ENCODE measurements at places on chromosomes 6 and 20. TPM values are rescaled to one million over a fixed set of nuclear protein-coding genes. Genes with fewer than 3 reads are reported as not detected.

GRCh38 chr20:11511821-11512220 lies 405.9 kb upstream of the BTBD3 start:
- no peaks in the 10 kb centered on the region for H3K27me3 ChIP-seq
- H3K4me1 ChIP-seq = no peaks in the 10 kb centered on the region
- H3K4me3 ChIP-seq = no peak overlapping the region
- H3K36me3 ChIP-seq = no peaks in the 10 kb centered on the region
- no peak for DNase-seq
- H3K27ac ChIP-seq = no peak overlapping the region

- H3K27ac ChIP-seq = no peak overlapping the region
- H3K27me3 ChIP-seq = no peaks in the 10 kb centered on the region
- no peaks in the 10 kb centered on the region for H3K36me3 ChIP-seq
- DNase-seq = no peak
- peaks cover 21% of the 10 kb centered on the region for H3K4me1 ChIP-seq
These were observed 161.9 kb downstream of the GMPR start for GRCh38 chr6:16400248-16400760.

GRCh38 chr20:62516338-62516737 lies 40.5 kb upstream of the GATA5 start:
- no peaks in the 10 kb centered on the region for H3K4me1 ChIP-seq
- H3K27ac ChIP-seq = no peak overlapping the region
- no peak for DNase-seq
- no peak overlapping the region for H3K4me3 ChIP-seq

GRCh38 chr6:137497721-137498463 lies 3.7 kb upstream of the OLIG3 start:
- H3K27me3 ChIP-seq = peaks cover 60% of the 10 kb centered on the region
- H3K27ac ChIP-seq = no peak overlapping the region
- H3K4me1 ChIP-seq = no peaks in the 10 kb centered on the region
- no peaks in the 10 kb centered on the region for H3K36me3 ChIP-seq
- no peak overlapping the region for H3K4me3 ChIP-seq
- DNase-seq = no peak

- no peaks in the 10 kb centered on the region for H3K27me3 ChIP-seq
- no peaks in the 10 kb centered on the region for H3K36me3 ChIP-seq
- no peak overlapping the region for H3K27ac ChIP-seq
These were observed 72.2 kb downstream of the PLCB4 start for GRCh38 chr20:9141070-9141469.

The CRISP2 gene
- not detected for total RNA-seq

The PPDPF gene
- 39.5 TPM for total RNA-seq

All from fibroblast of lung (primary cell).